ENCODE measurements at places on chromosomes 5 and 9.

GRCh38 chr9:22244139-22245011 lies 202.2 kb upstream of the DMRTA1 start:
- DNase-seq, result no peak

DNA sequence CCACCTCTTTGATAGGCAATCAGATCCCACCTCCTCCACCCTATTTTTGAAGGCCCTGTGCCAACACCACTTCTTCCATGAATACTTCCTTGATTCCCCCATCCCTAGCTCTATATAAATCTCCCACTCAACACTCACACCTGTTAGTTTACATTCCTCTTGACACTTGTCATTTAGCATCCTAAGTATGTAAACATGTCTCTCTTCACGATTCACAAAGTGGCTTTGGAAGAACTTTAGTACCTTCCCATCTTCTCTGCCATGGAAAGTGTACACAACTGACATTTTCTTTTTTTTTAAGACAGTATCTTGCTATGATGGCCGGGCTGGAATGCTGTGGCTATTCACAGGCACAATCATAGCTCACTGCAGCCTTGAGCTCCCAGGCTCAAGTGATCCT lies 1.5 kb upstream of the FXN start:
- DNase-seq, result no peak

DNA sequence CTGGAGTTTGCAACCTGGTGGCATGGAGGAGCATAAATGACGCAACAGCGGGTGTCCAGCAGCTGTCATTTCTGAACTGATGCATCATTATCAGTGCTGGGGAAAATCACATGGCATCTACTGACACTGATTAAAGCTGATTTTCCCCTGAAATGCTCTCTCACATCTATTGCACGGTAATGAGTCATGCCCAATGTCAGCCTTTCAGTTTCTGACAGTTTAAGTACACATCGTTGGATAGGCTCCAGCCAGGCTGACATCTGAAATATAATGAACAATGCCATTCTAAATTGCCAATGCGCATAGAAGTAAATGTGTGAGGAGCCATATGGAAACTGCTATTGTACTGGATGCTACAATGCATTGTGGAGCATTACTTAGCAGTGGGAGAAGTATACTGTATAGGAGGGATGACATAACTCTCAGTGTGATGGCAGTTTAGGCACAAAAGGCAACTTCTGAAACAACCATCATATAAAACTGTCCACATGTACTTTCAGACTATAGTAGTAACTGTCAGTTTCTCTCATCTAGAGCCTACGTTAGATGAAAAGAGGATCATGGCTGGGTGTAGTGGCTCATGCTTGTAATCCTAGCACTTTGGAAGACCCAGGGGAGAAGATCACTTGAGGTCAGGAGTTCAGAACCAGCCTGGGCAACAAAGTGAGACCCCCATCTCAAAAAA lies 389.3 kb upstream of the DMAC1 start:
- DNase-seq, result no peak

- no peak for DNase-seq
Measured at GRCh38 chr9:124216474-124217176, 41.1 kb upstream of the NEK6 start.

DNA sequence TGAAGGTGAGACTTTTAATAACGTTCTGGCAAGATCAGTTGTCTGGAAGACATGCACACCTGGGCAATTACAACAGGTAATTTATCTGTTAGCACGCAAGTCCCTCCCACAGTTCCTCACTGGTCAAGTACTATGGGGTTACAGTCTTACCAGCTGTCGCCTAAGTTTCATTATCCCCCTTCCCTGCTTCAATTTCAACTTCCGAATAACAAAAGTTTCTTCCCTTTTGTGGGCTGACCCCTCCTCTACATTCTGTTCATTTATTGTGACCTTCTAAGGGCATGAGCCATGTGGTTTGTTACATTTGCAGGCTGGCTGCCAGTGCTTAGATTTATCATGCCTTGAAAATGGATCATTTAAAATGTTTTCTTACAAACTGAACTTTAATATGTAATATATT lies 16.5 kb downstream of the GAPT start:
- no peak for DNase-seq

GRCh38 chr9:124348831-124349230 lies 66.4 kb downstream of the PSMB7 start:
- DNase-seq, result no peak

GRCh38 chr5:39340506-39340905 lies 23.8 kb downstream of the C9 start:
- no peak for DNase-seq

DNA sequence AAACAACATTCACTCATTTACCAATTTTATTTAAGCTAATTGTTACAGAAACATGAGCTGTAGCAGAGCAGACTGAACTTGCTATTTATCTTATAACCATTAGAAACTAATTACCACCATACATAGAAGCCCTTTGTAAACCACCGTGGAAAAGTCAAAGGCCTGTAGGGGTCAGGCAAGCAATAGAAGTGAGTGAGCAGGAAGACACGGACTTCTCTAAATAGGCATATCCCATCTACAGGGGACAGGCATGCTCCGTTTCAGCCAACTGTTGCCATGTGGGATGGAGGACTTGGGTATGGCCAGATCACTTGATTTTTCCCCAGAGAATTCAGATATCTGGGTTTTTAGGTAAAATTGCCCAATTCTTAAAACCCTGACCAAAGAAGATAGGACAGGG lies 44.8 kb downstream of the PRRC1 start:
- DNase-seq, result no peak

GRCh38 chr5:139148986-139149385 lies 49.2 kb downstream of the SIL1 start:
- no peak for DNase-seq

- DNase-seq, result no peak
Measured at GRCh38 chr9:21233258-21233657, 5.2 kb upstream of the IFNA17 start.

- DNase-seq, result peak; percentile 73
Measured at GRCh38 chr9:127612939-127613582, 984 bp downstream of the STXBP1 start.

DNA sequence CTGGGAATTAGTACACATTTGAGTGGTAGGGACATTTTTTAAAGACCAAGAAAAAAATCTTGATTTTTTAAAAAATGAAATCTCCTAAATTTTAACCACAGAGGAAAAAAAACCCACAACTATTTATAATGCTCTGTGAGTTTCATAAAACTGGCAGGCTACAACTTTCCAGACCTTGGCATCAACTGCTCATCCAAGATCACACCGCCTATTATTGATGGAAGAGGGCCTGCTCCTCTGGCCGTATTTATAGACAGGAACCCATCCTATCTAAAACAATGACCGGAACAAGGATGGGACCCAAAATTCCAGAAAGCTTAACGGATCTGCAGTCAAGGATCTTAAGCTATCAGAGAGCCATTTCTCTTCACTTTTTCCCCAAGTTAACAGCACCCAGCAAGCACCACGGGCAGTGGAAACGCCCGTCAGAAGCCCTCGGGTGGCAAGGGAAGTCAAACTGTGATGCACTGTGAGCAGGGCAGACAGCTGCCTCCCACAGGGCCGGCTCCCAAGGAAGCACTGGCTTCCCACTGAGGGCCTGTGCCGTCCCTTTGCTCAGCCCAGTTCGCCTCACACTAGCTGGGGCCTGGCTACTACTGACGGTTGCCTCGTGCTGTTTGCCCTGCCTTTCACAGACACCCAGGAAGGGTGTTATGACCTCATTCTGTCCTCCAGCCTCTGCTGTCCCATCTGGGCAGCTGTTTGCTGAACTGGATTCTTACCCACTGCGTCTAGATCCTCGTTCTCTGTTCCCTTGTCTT lies 62.8 kb downstream of the CDC14B start:
- DNase-seq, result no peak

- DNase-seq, result no peak
Measured at GRCh38 chr5:88613051-88613450, 269.9 kb downstream of the MEF2C start.

DNA sequence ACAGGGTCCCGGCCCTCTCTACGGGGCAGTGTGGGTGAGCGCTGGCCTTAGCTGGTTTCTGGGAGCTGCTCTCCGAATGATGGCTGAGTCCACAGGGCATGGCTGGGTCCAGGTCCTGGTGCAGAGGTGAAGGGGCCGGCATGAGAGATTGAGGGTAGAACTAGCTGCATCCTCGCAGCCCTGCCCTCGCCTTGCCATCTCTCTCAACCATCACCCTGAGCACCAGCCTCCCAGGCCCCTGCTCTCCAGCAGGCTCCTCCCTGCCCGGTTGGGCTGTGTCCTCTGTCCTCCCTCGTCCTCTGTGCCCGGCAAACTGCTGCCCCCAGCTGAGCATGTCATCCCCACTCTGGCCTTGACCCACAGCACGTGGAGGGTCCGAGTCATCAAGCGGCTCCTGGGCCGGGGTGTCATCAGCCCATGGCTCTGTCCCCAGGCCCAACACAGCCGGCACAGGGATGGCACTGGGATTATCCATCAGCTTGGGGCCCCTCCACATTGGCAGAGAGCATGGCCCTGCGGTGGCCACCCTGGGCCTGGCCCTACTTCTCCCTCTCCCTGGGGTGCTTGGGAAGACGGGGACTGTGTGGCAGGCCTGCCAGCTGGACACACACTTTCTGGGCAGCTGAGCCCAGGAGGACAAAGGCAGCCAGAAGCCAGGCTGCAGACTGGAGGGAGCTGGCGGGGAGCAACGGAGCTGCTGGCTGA lies 8.4 kb downstream of the FLT4 start:
- DNase-seq, result no peak

GRCh38 chr9:15157381-15157780 lies 149.6 kb downstream of the TTC39B start:
- DNase-seq, result no peak

DNA sequence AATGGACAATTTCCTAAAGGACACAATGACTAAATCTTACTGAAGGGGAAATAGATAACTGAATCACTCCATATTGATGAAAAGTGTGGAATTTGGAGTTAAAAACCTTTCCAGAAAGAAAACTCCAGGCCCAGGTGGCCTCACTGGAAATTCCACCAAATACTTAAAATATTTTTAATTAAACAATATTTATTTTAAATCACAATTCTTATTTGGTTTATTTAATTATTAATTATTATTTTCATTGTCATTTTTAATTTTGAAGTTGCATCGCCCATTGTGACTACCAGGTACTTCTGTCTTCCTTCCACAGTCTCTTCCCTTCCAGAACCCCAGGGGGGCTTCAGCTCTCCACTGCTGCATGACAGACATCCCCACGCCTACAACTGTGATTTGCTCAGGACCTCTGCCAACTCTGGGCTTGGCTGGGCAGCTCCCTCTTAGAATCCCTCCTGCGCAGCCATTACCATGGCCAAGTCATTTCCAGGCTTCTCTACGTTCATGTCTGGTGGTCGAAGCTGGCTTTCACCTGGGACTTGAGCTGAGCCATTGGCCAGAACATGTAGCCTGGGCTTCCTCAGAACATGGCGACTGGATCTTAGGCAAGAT lies 16.4 kb upstream of the GADD45G start:
- no peak for DNase-seq

GRCh38 chr9:104750185-104750767 lies 2.8 kb downstream of the NIPSNAP3A start:
- DNase-seq, result no peak

- DNase-seq, result no peak
Measured at GRCh38 chr5:179827680-179828079, 7.0 kb downstream of the SQSTM1 start.

GRCh38 chr5:134769206-134769605 lies 10.6 kb downstream of the DDX46 start:
- no peak for DNase-seq

DNA sequence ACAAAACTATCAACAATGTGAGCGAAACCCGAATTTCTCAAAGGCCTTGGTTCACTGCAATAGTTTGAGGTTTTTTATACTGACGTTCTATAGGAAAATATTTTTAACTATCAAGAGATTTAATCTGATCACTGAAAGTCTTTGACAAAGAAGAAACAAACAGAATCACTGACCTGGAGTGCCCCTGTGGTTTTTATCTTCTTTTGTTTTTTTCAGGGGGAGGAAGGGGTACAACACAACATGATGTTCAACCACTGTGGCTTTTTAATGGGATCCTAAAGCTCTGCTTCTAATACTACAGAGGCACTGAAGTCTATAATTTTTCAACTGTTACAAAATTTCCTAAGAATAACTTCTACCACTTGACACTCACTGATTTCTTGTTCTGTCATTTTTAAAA lies 185.9 kb downstream of the AP3B1 start:
- DNase-seq, result no peak
